ENCODE measurements at places on chromosomes 2 and 18.

GRCh38 chr2:97834610-97835009 is 121.2 kb downstream of the ZAP70 start:
- no peak for DNase-seq

DNA sequence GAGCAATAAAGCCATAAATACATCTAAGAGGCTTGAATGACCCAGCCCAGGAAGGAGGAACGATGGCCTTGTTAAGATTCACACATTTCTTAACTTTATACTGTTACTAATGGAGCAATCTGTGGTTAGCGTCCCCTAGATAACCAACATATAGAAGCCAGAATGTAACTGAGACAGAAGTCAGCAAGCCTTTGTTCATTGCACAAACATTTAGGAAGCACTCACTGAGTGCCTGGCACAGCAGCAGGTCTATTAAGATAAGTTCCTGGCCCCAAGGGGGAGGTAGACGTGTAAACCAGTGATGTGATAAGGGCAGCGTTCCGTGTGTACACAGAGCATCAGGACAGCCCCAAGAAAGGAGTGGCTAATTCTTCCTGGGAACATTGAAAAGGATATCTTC is 63.6 kb upstream of the ATL2 start:
- DNase-seq: no peak

DNA sequence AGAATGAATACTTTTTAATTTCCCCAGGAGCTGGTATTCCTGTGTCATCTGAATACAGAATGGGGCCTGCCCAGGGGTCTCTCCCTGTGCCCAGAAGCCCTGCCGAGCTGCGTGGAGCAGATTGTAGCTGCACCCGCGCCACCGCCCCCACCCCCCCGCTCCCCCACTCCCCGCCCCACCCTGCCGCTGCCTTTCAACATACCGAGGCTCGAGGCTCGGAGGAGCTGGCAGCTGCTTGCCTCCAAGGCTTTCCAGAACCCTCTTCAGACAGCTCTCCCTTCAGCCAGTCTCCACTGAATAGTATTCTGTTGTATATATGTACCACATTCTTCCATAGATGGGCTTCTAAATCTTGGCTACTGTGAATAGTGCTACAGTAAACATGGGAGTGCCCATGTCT is 150.7 kb downstream of the TSN start:
- no peak for DNase-seq

DNA sequence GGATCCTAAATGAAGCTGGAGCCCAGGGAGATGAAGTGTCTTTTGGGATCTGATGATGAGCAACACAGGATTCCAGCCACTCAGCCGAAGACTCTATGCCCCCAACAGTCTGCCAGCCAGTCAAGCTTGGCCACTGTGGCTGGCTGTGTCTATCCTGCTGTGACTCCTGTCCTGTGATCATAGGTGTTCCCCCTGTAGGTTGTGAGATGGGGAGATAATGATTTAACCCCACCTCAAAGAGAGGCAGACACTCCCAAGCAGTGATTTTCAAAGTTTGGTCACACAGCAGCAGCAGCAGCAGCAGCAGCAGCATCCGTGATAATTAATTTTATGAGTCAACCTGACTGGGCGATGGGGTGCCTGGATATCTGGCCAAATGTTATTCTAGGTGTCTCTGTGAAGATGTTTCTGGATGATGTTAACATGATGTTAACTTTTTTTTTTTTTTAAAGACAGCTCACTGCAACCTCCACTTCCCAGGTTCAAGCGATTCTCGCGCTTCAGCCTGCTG is 21.4 kb upstream of the RHOB start:
- no peak for DNase-seq

DNA sequence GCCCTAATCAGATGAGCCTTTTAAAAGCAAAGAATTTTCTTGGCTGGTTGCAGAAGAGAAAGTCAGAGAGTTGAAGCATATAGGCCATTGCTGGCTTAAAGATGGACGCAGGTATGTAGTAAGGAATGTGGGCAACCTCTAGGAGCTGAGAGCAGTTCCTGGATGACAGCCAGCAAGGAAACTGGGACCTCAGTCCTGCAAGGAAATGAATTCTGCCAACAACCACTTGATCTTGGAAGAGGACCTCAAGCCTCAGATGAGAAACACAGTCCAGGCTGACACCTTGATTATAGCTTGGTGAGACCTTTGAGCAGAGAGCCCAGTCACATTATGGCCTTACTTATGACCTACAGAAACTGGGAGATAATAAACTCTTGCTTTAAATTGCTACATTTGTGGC is 15.7 kb downstream of the PHOSPHO2 start:
- DNase-seq: no peak

DNA sequence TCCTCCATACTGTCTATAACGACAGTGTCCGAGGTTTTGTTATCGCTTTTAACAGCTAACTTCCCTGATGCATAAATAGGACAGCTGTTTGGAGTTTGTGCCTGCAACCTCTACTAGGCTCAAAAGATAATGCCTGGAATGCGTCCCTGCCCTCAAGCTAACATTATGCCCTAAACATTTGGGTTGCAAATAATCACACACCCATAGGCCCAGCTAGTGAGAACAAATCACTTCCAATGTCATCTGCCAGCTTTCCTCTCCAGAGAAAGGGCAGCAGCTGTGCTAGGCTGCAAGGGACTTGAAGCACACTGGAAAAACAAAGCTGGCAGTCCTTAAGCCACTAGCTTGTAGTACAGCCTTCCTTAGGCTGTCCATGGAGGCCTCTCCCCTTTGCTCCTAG is 201.8 kb upstream of the LYPD1 start:
- no peak for DNase-seq

DNA sequence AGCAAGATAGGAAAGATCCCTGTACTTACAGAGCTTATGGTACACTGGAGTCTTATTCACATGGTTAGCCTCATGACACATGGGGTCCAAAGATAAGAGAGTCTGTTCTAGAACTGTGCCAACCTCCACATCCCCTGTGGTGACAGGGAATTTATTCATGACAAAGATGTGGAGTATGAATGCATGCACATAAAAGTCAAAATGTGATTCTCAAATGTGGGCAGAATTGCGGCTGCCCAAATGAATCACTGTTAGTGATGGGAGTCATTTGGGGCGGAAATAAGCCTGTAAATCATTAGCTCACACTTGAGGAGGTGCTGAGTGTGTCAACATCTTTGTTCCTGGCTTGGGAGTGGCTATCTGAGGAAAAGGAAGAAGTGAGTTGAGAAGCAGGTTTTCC is 560.6 kb downstream of the SLC4A3 start:
- DNase-seq: no peak

Data from activated naive CD8-positive, alpha-beta T cell treated with anti-CD3 and anti-CD28 coated beads, Interleukin-2, amount 50 U/mL, for 16 hours (primary cell).